ENCODE measurements at places on chromosomes 2 and 18. TPM values are rescaled to one million over a fixed set of nuclear protein-coding genes. Genes with fewer than 3 reads are reported as not detected.
A peak's percentile ranks its signal among the peaks of the same experiment; 100 is the strongest.

DNA sequence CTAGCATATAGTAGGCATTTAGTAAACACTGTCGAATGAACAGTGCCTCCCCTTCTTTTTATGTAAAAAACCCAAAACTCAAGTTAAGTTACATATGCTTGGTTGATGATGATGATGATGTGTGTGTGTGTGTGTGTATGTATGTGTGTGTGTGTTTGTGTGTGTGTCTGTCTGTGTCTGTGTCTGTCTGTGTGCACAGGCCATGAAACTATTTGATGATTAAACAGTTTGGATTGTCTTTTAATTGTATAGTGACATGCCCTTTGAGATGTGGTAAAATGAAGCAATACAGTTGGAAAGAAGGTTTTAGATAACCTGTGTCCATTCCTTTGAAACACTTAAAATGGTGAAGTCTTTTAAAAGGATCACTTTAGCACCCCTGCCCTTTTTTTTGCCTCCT lies 105.6 kb downstream of the MAP4K4 start:
- H3K4me3 ChIP-seq, result no peak overlapping the region
- H3K27ac ChIP-seq, result no peak overlapping the region
- H3K4me1 ChIP-seq, result peaks cover 41% of the 10 kb centered on the region

DNA sequence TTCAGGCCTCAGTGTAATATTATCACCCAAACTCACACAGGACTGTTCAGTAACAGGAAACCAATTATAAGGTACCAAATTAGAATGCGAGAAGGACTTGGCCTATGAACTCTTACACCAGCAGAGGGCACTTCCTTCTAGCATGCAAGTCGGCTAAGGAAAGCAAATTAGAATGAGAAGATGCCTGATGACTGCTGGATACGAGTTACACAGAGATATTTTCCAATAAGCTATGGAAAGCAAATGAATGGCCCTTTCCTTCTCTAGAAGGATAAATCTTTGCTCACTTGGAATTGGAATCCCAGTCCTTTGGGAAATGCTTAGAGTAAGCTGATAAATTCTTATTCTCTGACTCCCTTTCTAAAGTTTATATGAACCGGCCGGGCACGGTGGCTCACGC lies 109.8 kb downstream of the AP1S3 start:
- no peaks in the 10 kb centered on the region for H3K36me3 ChIP-seq
- H3K27ac ChIP-seq, result no peak overlapping the region
- H3K27me3 ChIP-seq, result no peaks in the 10 kb centered on the region
- H3K4me3 ChIP-seq, result no peak overlapping the region

DNA sequence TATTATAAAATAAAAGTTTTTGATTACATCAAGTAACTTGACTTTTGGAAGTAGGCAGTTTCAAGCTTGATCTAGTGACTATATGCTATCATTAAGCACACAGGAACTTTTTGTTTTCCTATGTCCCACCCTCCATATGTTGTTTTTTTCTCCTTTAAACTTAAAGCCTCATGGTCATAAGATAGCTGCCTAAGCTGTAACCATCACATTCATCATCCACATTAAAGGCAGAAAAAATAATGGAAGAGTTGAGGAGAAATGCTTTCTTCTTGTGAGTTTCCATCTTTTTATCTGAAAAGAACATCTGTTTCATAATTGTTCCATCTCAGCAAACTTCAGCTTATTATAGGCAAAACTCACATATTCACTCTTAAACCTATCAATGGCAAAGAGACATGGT lies 630.4 kb downstream of the STK39 start:
- no peak for DNase-seq
- no peaks in the 10 kb centered on the region for H3K36me3 ChIP-seq
- no peaks in the 10 kb centered on the region for H3K4me1 ChIP-seq
- H3K27me3 ChIP-seq, result no peaks in the 10 kb centered on the region
- H3K4me3 ChIP-seq, result no peak overlapping the region

- DNase-seq, result peak; percentile 65
- no peaks in the 10 kb centered on the region for H3K4me1 ChIP-seq
- no peak overlapping the region for H3K4me3 ChIP-seq
- H3K27me3 ChIP-seq, result no peaks in the 10 kb centered on the region
- no peaks in the 10 kb centered on the region for H3K36me3 ChIP-seq
Observed at GRCh38 chr18:74310411-74310810, 5.2 kb upstream of the C18orf63 start.

DNA sequence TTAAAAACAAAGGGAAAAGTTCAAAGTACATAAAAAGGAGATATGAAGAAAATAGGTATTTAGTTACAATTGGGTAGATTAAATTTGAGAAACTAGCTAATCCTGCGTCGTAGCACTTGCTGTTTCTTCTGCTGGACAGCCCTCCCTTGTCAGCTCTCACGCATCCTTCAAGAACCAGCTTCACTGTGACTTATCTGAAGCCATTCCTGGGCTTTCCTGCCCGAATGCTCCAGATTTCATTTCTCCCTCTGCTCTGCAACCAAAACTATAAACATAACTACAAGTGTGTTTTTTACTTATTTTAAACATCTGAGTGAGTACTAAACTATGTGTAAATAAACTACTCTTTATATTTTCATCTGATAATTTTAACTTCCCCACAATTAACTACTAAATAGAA lies 149.2 kb downstream of the MTCL1 start:
- H3K4me3 ChIP-seq, result no peak overlapping the region
- no peaks in the 10 kb centered on the region for H3K27me3 ChIP-seq
- no peak overlapping the region for H3K27ac ChIP-seq
- H3K4me1 ChIP-seq, result no peaks in the 10 kb centered on the region
- no peak for DNase-seq

- H3K4me3 ChIP-seq, result no peak overlapping the region
- no peaks in the 10 kb centered on the region for H3K4me1 ChIP-seq
- DNase-seq, result no peak
Observed at GRCh38 chr2:186518945-186519344, 32.9 kb downstream of the ZC3H15 start.

DNA sequence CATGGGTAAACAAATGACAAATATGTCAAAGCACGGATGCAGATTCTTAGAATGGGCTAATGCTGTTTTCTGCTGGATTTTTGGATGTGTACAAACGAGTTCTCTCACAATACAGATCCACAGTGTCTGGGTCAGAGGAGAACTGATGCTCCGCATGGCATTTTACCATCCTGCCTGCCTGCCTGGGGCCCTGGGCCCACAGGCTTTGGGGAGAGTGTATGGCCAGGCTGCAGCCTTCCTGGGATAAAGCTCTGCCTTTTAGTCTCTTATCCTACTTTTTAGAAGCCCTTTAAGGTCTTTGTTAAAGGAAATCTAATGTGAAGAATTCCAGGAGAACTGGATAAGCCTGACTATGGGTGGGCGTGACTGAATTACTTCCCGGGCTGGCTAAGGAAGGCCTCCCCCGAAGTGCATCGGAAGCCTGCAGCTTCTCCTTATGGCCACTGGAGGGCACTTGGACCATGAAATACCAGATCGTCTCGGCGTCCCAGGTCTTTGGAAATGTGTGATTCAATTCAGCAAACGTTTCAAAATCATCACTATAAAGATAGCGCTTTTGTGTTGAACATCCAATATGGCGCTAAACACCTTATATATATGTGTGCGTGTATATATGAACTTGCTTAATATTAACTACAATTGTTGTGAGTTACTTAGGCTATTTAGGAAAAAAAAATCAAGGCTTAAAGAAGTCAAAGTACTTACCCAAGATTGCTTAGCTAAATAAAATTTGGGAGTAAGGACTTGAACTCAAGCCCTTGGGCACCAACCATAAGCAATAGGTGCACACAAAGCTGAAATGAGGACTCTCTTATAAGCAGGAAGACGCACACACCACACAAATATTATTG lies 15.2 kb upstream of the DNPEP start:
- H3K4me3 ChIP-seq, result no peak overlapping the region
- no peaks in the 10 kb centered on the region for H3K36me3 ChIP-seq
- H3K4me1 ChIP-seq, result no peaks in the 10 kb centered on the region
- DNase-seq, result peak; percentile 71
- H3K27ac ChIP-seq, result no peak overlapping the region

DNA sequence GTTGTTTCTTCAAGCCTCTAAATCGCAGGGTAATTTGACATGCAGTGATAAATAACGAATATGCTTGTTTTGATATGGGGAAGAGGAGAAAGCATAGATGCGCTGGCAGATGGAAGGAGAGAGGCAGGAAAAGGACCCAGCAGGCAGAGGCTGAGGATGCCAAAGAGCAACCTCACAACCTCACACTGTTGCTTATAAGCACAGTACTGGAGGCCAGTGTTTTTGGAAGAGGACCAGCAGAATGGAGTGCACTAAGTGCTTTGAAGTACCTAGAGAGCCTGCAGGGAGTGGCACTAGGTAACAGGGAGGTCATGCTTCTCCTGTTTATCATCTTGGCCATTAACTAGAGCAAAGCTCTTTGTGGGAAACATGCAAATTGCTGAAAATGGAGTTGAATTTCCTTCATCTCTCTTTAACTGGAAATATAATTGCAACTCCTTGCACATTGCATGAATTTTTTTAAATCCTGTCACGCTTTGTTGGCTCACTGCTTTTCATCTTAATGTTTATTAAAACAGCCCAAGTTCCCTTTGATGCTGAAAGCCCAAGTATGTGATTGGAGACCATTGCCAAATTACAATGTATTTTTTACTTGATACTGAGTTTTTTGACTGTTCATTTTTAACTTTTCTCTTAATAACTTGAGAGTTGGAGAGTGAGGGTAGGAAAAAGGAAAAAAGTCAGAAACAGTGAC lies 236.4 kb downstream of the LRRTM1 start:
- no peak overlapping the region for H3K27ac ChIP-seq
- H3K4me3 ChIP-seq, result no peak overlapping the region
- H3K27me3 ChIP-seq, result no peaks in the 10 kb centered on the region
- DNase-seq, result no peak
- H3K36me3 ChIP-seq, result no peaks in the 10 kb centered on the region

Gene MATN3
- not detected for total RNA-seq

- no peaks in the 10 kb centered on the region for H3K36me3 ChIP-seq
- no peaks in the 10 kb centered on the region for H3K27me3 ChIP-seq
- H3K4me3 ChIP-seq, result no peak overlapping the region
- peak; percentile 51 for DNase-seq
- H3K4me1 ChIP-seq, result peaks cover 63% of the 10 kb centered on the region
Observed at GRCh38 chr2:181306785-181307184, 150.4 kb upstream of the ITGA4 start.
